Pancreas (tissue), 10 donors: ENCODE measurements at places on chromosomes 1 and 21. TPM values are rescaled to one million over a fixed set of nuclear protein-coding genes. Genes with fewer than 3 reads are reported as not detected.
A peak's percentile ranks its signal among the peaks of the same experiment; 100 is the strongest.

CFHR1 gene
- not detected for total RNA-seq

PAQR7 gene
- total RNA-seq = 3.7 TPM

TLR5 gene
- 5.1 TPM for total RNA-seq

PSRC1 gene
- total RNA-seq = 0.79 TPM

FLG2 gene
- total RNA-seq = not detected

DNA sequence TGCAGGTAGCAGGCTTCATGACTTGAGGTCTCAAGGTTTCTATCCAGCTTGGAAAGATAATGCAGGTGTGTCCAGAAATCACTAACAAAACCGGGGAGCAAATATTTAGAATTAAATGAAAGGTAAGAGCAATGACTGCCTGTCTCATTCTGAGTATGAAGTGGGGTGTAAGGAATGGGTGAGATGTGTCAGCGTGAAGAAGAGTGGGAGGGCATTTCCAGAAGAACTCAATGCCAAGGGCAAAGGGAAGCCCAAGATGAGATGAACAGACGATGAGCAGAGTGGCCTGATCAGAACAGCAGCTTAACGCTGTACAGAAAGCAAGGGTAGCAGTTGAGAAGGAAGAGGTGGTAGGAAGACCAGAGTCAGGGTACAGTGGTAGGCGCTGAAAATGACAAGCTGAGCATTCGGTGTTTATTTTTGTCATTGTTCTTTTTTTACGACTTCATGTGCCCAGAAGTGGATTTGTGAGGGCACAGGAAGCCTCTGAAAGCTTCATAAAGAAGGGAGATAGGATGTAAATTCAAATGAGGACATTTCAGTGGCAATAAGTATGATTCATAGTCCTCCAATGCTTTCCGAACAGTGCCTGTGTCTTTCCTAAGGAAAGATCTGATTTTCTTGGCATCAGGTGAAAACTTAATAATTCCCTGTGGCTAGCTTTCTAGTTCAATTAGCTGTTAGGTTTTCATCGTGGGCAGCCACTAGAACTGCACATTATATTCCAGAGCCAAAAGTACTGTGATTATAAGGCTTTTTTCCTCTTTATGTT lies 190.5 kb downstream of the APP start:
- peaks cover 4% of the 10 kb centered on the region for H3K36me3 ChIP-seq
- H3K27me3 ChIP-seq = no peaks in the 10 kb centered on the region
- no peak overlapping the region for H3K27ac ChIP-seq
- no peak for DNase-seq
- H3K4me1 ChIP-seq = peaks cover 22% of the 10 kb centered on the region

GRCh38 chr1:89260042-89260441 lies 12.6 kb downstream of the GBP5 start:
- no peaks in the 10 kb centered on the region for H3K27me3 ChIP-seq
- DNase-seq = no peak

DNA sequence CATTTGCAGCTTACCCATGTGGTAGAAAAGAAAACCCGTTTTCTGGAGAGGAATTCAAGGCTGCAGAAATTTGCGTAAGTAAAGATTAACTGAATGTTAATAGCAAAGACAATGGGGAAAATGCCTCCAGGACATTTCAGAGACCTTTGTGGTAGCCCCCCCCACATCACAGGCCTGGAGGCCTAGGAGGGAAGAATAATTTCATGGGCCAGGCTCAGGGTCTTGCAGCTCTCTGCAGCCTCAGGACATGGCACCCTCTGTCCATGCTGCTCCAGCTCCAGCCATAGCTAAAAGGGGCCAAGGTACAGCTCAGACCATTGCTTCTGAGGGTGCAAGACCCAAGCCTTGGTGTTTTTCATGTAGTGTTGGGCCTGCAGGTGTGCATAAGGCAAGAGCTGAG lies 92.7 kb upstream of the ZNF678 start:
- no peaks in the 10 kb centered on the region for H3K36me3 ChIP-seq
- no peaks in the 10 kb centered on the region for H3K27me3 ChIP-seq
- no peaks in the 10 kb centered on the region for H3K4me1 ChIP-seq
- H3K27ac ChIP-seq = no peak overlapping the region

- H3K4me3 ChIP-seq = no peak overlapping the region
- no peak for DNase-seq
- no peaks in the 10 kb centered on the region for H3K4me1 ChIP-seq
- H3K27me3 ChIP-seq = peaks cover 4% of the 10 kb centered on the region
Observed at GRCh38 chr1:239952348-239953308, 139.1 kb upstream of the FMN2 start.

GRCh38 chr1:6873298-6874015 lies 88.2 kb downstream of the CAMTA1 start:
- H3K4me1 ChIP-seq = peaks cover 5% of the 10 kb centered on the region
- H3K36me3 ChIP-seq = no peaks in the 10 kb centered on the region
- no peak overlapping the region for H3K27ac ChIP-seq
- H3K27me3 ChIP-seq = no peaks in the 10 kb centered on the region
- H3K4me3 ChIP-seq = no peak overlapping the region
- no peak for DNase-seq

DNA sequence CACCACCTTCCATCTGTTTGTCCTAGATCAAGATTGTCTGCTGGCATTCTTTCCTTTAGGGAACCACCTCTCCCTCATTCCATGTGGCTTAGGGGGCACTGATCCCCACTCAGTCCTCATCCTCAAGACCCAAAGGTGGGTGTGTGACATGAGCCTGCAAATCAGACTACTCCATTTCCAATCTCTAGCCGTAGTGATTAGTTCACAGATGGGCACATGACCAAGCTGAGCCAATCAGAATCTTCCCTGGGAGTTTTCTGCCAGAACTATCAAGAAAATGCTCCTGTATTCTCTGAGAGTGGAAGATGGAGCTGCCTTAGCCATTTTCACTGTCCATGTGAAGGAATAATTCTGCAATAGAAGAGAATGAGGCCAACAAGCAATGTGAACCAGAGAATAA lies 19.3 kb upstream of the PTPRF start:
- H3K27ac ChIP-seq = no peak overlapping the region
- H3K27me3 ChIP-seq = no peaks in the 10 kb centered on the region
- no peaks in the 10 kb centered on the region for H3K4me1 ChIP-seq
- no peak overlapping the region for H3K4me3 ChIP-seq
- H3K36me3 ChIP-seq = no peaks in the 10 kb centered on the region
- no peak for DNase-seq

DNA sequence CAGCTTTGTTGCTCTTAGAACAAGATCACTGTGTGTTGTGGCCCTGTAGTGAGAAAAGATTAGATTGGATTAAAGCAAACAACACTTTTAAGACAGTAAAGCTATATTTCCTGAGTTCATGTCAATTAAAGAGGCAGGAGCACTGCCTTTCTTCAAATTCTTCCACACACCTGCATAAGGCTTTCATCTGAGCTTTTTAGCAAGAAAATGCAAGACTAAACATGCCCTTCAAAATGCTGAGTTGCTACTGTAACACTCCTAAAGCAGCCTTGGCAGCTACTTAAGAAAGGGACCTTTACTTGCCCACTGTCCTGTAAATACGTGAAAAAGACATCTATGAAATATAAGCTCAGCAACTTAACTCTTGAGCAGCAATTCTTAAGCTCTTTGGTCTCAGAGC lies 11.8 kb downstream of the DPH5 start:
- no peak overlapping the region for H3K27ac ChIP-seq
- no peaks in the 10 kb centered on the region for H3K36me3 ChIP-seq
- no peaks in the 10 kb centered on the region for H3K4me1 ChIP-seq
- H3K27me3 ChIP-seq = no peaks in the 10 kb centered on the region
- no peak overlapping the region for H3K4me3 ChIP-seq
- no peak for DNase-seq

GRCh38 chr1:181014477-181015250 lies 8.0 kb downstream of the STX6 start:
- H3K27ac ChIP-seq = peak overlapping the region; percentile 0
- H3K4me3 ChIP-seq = no peak overlapping the region
- no peaks in the 10 kb centered on the region for H3K27me3 ChIP-seq
- H3K36me3 ChIP-seq = no peaks in the 10 kb centered on the region
- no peak for DNase-seq

DNA sequence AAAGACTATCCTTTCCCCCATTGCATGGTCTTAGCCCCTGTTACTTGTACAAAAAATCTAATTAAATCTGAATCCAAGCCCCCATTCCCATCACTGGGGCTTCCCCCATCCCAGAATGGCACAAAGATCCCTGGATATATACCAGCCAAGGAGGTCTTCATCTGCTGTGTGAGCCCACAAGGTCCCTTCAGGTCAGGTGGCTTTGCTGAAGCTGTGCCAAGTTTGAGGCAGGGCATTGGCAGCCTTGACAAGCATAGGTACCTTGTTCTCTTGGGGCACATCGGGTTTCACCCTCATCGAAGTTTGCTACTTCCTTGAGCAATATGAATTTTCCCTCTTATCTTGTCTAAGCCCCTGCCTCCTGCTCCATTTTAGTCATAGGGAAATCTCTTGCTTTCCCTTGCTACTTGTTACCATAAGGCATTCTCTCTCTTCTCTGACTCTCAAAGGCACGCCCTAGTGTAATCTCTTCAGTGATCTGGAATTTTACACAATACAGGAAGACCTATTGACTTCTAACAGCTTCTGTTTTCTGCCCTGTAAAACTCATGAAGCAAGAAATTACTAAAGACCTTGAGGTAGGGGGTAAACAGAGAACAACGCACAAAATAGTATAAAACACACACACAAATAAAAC lies 71.4 kb upstream of the COG2 start:
- peak overlapping the region; percentile 78 for H3K27ac ChIP-seq
- DNase-seq = no peak
- no peaks in the 10 kb centered on the region for H3K27me3 ChIP-seq
- H3K4me3 ChIP-seq = no peak overlapping the region

GRCh38 chr1:225745273-225745672 lies 32.4 kb upstream of the SRP9 start:
- no peaks in the 10 kb centered on the region for H3K27me3 ChIP-seq
- no peak overlapping the region for H3K4me3 ChIP-seq
- no peaks in the 10 kb centered on the region for H3K36me3 ChIP-seq
- peaks cover 17% of the 10 kb centered on the region for H3K4me1 ChIP-seq

GRCh38 chr1:215146240-215146975 lies 63.9 kb downstream of the KCNK2 start:
- no peaks in the 10 kb centered on the region for H3K4me1 ChIP-seq
- no peaks in the 10 kb centered on the region for H3K36me3 ChIP-seq
- H3K27me3 ChIP-seq = no peaks in the 10 kb centered on the region
- H3K27ac ChIP-seq = no peak overlapping the region
- DNase-seq = no peak

DNA sequence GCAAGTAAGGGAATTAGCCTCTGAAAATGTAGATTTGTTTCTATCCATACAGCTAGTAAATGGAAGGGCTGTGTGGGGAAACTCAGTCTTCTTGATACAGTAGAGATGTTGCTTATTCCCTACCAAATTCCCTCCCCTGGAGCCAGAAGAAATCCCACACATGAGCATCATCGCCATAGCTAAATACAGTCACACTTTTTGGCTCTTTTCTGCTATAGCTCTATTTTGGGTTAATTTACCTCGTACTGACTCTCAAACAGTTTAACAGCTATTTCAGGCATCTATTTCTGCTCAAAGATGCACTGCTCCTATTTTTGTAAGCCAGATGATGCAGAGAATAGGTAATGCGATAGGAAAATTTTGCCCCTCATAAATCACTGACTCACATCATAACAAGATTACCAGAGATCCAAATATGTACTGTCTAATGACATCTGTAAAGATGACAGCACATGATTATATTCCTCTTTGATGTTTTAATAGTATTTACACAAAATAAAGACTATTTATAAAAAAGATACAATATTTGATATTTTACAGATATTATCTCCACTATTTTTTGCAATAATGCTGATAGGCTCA lies 58.6 kb downstream of the XCL1 start:
- no peaks in the 10 kb centered on the region for H3K36me3 ChIP-seq
- no peaks in the 10 kb centered on the region for H3K4me1 ChIP-seq
- no peaks in the 10 kb centered on the region for H3K27me3 ChIP-seq

DNA sequence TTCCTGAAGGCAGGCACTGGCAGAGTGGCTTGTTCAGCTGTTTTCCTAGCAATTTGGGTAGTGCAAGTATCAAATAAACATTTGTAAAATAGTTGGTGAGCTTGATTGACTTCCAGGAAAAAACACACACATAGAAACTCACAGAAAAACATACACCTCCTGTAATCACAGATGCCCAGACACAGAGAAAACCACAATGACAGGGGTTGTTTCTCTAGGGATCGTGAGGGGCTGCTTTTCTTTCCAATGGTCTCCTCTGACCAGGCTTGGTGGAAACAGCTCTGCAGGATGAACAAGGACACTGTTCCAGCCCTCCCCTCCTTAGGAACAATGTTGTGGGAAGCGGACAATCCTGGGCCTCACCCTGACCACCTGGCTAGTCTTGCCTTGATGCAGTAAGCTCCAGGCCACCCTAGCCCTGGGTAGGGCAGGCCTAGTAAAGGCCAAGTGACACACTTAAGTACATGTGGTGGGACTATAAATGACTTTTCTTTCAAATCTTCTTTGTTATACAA lies 142.5 kb upstream of the HMGB4 start:
- no peak overlapping the region for H3K4me3 ChIP-seq
- H3K27me3 ChIP-seq = no peaks in the 10 kb centered on the region
- H3K36me3 ChIP-seq = no peaks in the 10 kb centered on the region
- no peak overlapping the region for H3K27ac ChIP-seq

DNA sequence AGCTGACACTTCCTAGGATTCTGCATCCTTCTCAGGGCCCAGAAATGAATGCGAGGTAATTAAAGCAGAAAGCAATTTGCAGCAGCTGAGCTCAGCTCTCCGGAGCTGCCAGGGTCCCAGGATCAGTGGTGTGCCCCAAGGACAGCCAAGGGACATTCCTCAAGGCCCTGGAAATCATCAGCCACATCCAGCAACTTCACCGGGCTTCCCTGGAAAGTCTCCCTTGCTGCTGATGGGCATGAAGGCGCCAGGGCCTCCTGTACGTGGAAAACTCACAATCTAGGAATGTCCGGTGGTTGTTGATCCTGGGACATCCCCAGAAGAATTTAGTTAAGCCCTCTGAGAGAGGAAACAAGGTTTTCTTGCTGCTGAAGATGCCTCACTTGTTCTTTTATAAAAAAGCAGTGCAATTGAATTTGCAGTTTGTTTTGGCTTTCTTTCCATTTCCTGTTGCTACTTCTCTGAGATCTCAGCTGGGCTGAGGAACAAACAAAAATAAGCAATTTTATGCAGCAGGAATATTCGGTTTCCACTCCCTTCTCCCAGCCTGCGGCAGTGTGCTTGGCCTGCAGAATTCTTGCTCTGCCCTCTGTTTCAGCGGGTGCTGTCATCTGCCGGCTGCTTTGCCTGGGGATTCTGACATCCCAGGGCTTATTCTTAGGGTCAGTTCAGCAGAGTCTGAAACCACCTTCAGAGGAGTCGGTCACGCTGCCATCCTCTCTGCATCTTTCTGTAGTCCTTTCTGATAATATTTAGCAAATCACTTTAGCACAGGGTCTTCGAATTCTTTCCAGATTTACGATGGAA lies 85.9 kb downstream of the TCP10L start:
- DNase-seq = no peak
- H3K27ac ChIP-seq = no peak overlapping the region
- H3K36me3 ChIP-seq = no peaks in the 10 kb centered on the region
- no peaks in the 10 kb centered on the region for H3K4me1 ChIP-seq
